Stimulated activated CD4-positive, alpha-beta T cell treated with anti-CD3 and anti-CD28 coated beads, TNF-alpha, amount 100 ng/mL, for 1 hour (primary cell): ENCODE measurements at places on chromosomes 5 and 9.
A peak's percentile ranks its signal among the peaks of the same experiment; 100 is the strongest.

- DNase-seq = no peak
These were observed 367.7 kb downstream of the CDK5RAP2 start for GRCh38 chr9:120212153-120212852.

DNA sequence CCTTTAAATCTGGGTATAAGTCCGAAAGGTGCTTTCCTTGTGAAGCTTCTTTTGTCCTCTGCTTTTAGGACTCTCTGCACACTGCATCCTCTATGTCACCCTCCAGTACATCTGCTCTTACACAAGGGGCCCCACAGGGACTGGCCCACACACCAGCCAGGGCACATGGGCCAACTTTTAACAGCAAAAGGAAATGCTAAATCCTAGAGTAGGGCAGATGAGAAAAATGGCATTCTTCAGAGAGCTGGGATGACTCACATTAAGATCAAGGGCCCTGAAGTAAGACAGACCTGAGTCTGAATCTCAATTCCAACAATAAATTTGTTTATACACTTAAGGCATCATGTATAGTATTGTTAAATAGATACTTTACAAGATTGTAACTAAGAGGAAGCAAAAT, 40.3 kb upstream of the CDKN2B start:
- DNase-seq = no peak

DNA sequence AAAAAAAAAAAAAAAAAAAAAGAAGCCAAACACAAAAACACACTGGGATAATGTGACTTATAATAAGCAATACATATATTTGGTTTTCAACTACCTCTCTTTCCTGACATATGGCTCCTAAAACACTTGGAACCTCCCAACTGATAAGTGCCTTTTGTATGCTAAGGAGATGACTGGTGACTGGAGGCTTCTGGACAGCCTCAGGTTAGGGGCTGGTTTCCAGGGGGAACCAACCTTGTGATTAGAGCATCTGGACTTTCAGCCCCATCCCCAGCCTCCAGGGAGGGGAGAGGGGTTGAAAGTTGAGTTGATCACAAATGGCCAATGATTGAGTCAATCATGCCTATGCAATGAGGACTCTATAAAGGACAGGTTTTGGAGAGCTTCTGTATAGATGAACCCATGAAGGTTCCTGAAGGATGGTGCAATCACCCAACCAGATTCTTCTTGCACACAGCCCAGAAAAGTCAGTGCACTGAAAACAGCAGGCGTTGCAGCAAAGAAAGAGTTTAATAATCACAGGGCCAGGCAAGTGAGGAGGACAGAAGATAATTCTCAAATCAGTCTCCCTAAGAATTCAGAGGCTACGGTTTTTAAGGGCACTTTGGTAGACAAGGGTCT, 276.7 kb downstream of the AUH start:
- DNase-seq = no peak

- no peak for DNase-seq
These were observed 102.0 kb downstream of the CAVIN4 start for GRCh38 chr9:100679834-100680233.

- no peak for DNase-seq
These were observed 7.7 kb upstream of the GCNT4 start for GRCh38 chr5:75059912-75060545.

GRCh38 chr9:132166599-132166998, 4.7 kb downstream of the NTNG2 start:
- DNase-seq = no peak

DNA sequence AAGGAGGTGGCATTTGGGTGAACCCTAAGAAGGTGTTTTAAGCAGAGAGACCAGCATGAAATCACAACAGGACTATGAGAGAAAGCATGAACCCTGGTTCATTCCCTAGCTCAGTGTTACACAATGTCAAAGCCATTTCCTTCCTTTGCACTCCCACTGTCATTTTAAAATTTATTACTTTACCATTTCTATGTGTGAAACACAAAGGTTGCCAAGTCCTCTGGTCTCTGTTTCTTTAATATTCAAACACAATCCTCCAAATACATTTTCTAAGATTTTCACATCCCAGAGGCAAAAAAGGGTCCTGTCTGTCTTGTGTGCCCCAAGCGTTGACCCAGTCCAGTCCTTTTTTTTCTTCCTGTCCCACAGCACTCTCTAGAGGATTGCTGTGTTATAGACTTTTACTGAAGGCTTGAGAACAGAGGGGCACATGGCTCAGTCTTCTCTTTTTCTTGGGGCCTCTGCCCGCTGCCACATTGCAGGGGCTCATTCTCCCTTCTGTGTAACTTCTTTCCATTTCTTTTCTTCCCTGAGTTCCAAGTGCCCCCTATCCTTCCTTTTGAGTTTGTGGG, 78.6 kb upstream of the SLC28A3 start:
- no peak for DNase-seq

DNA sequence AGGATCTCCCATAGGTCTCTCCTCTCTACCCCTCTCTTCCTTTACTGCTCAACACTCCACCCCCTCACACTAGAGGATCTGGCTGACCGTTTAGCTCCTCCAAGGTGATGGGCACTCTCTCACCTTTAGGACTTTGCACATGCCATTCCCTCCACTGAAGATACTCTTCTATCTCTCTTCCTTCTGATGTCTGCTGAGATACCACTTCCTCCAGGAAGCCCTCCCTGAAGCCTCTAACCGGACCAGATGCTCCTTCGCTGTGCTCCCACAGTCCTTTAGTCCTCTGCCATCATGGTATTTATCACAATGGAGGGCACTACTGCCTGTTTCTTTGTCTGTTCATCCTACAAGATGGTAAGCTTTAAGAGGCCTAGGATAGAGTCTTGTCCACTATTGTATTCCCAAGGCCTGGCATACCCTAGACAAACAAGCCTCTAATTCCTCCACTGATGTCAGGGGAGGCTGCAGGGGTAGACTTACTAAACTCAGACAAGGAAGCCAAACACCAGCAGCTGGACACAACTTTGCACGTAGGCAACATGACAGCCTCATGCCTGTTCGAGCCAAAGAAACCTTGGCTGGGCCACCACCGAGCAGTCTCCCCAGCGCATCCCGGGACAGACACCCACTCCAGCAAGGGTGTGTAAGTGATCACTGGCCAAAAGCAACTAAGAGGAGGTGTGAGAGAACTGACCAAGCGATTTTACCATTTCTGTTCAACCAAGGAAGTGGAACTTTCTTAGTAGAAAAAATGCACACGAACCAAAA, 20.2 kb downstream of the ORM2 start:
- DNase-seq = no peak

GRCh38 chr9:127943731-127944144, 6.1 kb upstream of the DPM2 start:
- peak; percentile 60 for DNase-seq
